Right hindlimb (tissue), 1 donor: ENCODE measurements at places on chromosomes 1 and 21.

GRCh38 chr1:179941454-179941853 is 13.2 kb upstream of the CEP350 start:
- no peak for DNase-seq

DNA sequence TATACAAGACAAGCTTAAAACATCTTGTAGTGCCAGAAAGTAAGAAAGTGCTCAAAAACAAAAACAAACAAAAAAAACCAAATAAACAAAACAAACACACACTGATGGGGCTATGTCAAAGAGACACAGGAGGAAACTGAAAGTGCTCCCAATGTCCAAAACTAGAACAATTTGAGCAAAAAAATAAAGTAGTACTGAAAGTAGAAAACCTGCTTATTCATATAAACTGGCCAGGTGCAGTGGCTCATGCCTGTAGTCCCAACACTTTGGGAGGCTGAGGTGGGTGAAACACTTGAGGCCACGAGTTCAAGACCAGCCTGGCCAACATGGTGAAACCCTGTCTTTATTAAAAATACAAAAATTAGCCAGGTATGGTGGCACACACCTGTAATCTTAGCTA is 129.9 kb downstream of the GLUL start:
- DNase-seq = no peak

- DNase-seq = no peak
Measured at GRCh38 chr21:35796844-35797243, 263.5 kb downstream of the SETD4 start.

DNA sequence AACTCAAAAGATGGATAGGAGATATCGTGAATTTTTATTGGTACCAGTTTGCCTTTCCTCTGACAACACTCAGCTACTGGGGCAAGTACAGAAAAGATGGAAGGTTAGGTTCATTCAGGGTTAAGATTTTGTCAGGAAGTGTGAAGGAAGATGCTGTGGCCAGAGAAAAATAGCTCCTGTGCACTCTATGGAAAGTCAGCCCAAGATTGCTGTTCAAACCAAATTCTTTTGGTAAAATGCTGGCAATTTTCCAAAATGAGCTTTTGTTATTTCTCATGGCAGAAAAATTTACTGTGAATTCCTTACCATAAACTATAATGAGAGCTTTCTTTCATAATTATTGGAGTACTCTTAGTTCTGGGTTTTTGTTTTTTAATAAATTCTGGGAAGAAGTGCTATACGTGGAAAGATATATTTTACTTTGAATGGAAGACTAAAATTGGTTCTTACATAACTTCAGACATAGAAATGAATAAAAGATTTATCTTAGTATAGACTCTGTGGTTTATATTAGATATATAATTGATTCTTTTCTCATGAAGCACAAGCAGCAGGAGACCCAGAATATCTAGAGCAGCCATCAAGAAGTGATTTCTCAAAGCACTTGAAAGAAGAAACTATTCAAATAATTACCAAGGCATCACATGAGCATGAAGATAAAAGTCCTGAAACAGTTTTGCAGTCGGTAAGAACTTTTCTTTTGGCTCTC is 112.2 kb downstream of the USP25 start:
- DNase-seq = no peak

DNA sequence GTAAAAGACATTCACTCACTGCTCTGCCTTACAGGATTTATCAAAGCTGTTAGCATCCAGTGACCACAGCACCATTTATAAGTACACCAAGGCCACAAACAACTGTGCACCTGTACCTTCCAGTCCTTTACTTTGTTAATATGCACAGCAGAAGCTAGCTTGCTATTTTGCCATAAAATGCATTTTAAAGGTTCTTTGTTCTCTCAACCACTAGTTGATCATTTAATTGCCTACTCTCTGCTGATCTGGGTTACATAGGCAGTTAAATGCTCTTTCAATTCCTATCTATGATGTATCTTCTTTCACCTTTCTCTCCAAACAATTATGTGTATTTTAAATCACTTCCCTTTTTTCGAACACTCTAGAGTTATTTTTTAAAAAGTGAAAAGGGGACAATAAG is 126.4 kb downstream of the SIPA1L2 start:
- DNase-seq = no peak
